ENCODE measurements at places on chromosomes 13 and 19.

GRCh38 chr13:40666933-40667621, 636 bp upstream of the FOXO1 start:
- no peak for DNase-seq

- no peak for DNase-seq
Observed at GRCh38 chr13:72599178-72599743, 128.2 kb downstream of the MZT1 start.

GRCh38 chr19:23523863-23524262, 128.6 kb upstream of the ZNF91 start:
- no peak for DNase-seq

GRCh38 chr19:8484331-8484894, 18.0 kb downstream of the PRAM1 start:
- DNase-seq = no peak

- DNase-seq = peak; percentile 38
Observed at GRCh38 chr19:8257052-8257443, 47.9 kb downstream of the CERS4 start.
